ENCODE measurements at places on chromosomes 16 and 17. TPM values are rescaled to one million over a fixed set of nuclear protein-coding genes. Genes with fewer than 3 reads are reported as not detected.

Gene CACNG3
- not detected for total RNA-seq

Gene COX4I1
- total RNA-seq: 200 TPM

Gene PDIA2
- 1.1 TPM for total RNA-seq

Gene HOXB5
- total RNA-seq: 0.16 TPM

Gene NECAB2
- 1.0 TPM for total RNA-seq
